NCI-H2227 treated with DMSO at 0.1 percent for 48 hours (cell line): ENCODE measurements at places on chromosomes 13 and 19.

GRCh38 chr19:17951990-17952976, 14.6 kb upstream of the KCNN1 start:
- DNase-seq: no peak

DNA sequence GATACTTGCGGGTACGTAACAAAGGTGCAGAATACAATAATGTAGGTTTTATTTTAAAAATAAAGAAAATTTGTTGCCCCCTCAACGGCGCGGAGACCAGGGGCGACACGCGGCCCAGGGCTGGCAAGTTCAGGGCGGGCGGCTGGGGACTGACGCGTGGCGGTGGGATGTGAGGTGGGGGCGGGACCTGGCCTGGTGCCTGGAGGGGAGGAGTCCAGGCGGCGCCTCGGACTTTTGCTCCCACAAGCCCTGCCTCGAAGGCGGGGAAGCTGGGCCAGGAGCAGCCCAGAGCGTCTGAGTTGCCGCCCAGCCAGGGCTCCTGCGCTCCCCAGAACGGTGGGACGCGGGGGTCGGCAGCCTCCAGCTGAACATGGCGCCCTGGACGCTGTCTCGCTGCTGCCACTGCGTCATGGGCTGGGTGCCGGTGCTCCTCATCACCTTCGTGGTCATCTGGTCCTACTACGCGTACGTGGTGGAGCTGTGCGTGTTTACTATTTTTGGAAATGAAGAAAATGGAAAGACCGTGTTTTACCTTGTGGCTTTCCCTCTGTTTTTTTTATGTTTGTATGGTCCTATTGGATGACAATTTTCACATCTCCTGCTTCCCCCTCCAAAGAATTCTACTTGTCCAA, 1122.8 kb upstream of the ATXN8OS start:
- DNase-seq: no peak

GRCh38 chr13:100648354-100648753, 26.2 kb downstream of the TMTC4 start:
- DNase-seq: no peak

GRCh38 chr13:40120781-40121180, 465.3 kb downstream of the COG6 start:
- DNase-seq: no peak

- DNase-seq: no peak
Observed at GRCh38 chr19:40228346-40228745, 1.9 kb upstream of the CCNP start.

DNA sequence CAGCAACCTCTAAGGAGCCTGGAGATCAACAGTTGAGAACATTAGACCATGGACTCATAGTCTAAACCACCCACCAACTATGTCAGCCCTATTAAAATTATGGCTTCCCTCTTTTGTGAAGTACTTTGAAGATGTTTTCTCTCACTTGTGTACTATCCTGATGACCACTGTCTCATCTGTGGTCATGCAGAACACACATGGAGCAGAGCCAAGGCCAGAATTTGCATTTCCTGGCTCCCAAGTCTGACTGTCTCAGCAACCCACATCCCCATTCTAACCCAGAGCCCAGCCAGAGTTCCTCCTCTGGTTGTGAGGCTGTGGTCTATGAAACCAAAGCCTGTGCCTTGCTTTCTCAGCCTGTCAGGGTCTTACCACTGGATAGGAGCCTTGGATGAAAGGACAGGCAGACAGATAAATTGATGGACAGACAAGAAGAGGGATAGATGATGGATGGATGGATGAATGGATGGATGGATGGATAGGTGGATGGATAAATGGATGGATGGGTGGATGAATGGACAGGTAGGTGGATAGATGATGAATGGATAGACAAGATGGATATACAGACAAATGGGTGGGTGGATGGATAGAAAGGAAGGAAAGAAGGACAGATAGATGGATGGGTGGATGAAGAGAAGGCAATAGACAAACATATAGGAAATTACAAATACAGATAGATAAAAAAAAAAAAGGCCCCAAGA, 35.4 kb downstream of the ZNF557 start:
- DNase-seq: no peak

DNA sequence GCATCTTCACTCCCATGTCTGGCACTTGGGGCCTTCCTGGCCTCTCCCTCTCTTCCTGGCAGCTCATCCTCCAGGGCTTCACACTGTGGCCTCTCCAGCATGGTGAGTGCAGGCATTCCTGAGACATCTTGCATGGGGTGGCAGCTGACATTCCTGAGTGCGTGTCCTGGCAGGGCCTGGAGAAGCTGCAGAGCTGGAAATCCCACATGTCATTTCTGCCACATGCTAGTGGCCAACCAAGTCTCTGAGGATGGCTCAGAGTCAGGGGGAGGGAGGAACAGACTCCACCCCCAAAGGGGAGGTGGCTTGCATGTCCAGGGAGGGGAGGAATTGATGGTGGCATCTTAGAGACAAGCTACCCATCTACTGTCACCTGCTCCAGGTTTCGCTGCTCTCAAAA, 41.6 kb upstream of the AMER2 start:
- no peak for DNase-seq

DNA sequence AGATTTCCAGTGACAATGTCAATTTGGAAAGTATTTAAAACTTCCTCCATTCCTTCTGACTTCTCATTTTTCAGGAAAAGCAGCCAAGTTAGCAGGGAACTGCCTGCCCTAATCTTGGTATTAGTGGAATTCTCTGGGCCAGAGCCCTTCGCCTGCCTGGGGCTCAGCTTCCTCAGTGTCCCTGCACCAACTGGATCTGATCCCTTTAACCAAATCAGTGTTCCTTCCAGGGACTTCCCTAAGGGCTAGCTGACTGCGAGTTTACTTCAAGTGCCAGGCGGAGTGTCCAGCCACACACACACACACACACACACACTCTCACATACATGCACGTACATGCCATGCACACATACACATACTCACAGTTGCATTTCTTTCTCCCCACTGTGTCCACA, 20.0 kb downstream of the RAB20 start:
- DNase-seq: no peak

DNA sequence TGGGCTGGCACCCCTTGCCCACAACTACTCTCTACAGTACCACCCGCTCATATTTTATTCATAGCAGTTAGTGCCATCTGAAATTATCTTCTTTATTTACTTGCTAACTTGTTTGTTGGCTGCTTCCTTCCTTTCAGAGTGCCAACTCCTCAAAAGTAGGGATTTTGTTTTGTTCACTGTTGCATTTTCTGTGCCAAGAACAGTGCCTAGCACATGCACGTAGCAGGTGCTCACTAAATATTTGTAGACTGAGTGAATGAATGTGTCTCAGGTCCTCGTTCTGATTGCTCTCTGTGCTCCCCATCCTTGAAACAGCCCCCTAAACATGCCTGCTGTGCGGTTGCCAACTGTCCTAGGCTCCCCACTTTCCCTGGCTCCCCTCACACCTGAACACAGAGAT, 1.5 kb downstream of the GIPC1 start:
- no peak for DNase-seq

- DNase-seq: no peak
Observed at GRCh38 chr19:30070198-30070967, 128.3 kb downstream of the URI1 start.
